ENCODE measurements at places on chromosomes 1 and 21. TPM values are rescaled to one million over a fixed set of nuclear protein-coding genes. Genes with fewer than 3 reads are reported as not detected.

DNA sequence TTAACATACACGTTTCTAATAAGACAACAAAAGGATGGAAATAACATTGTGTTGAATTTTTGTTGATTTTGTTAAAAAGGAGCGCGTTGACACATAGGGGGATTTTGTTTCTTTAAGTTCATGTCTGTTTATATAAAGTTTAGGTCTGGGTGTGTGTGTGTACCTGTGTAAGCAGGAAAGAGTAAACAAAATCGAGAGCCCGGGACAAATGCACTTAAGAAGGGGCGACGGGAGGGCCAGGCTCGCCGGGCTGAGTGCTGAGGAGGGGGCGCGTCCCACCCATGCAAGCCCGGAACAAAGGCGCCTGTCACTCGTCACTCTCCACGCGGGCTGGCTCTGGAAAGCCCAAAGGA is 28.8 kb upstream of the TRIM17 start:
- DNase-seq, result no peak

DNA sequence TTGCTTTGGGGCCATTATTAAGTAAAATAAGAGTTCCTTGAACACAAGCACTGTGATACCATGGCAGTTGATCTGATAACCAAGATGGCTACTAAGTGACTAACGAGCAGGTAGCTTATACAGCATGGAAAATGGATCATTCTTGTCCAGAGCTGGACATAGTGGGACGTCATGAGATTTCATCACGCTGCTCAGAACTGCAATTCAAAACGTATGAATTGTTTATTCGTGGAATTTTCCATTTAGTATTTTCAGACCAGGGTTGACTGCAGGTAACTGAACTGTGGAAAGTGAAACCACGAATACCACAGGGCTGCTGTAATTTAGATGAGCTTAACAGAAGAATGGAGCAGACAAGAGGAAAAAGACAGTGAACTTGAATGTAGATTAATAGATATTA is 38.9 kb downstream of the CCDC18 start:
- no peak for DNase-seq

- DNase-seq, result peak; percentile 77
Observed at GRCh38 chr1:210143465-210144062, 89.0 kb upstream of the SERTAD4 start.

DNA sequence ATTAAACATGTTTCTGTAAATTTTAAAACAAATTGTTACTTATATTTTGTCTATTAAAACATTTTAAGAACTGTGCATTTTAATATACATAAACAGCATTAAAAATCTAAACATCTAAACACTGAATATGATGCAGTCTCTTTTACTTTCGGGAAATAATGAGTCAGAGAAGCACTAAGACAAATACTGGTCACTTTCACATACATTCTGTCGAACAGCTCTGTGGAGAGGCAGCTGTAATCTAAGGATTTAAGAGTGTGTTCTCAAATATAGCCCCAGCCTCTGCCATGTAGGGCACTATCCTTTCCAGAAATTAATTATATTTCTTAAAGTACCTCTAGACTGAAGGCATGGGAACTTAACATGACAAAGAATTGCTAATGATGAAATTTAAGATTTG is 89.6 kb upstream of the PTGFR start:
- no peak for DNase-seq

- no peak for DNase-seq
Observed at GRCh38 chr1:15195420-15196052, 42.0 kb downstream of the TMEM51 start.

DNA sequence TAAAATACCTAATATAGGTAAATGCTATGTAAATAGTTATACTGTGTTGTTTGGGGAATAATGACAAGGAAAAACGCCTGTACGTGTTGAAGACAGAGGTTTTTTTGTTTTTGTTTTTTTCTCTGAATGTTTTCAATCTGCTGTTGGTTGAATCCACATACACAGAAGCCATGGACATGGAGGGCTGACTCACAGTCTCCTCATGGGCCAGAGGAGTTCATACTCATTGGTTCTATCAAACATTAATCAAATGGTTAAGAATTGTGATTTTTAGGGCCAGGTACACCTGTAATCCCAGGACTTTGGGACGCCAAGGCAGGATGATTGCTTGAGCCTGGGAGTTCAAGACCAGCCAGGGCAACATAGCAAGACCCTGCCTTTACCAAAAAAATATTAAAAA is 20.5 kb downstream of the MIER1 start:
- DNase-seq, result no peak

GRCh38 chr21:26846036-26846931 is 1.1 kb upstream of the ADAMTS1 start:
- DNase-seq, result no peak

DNA sequence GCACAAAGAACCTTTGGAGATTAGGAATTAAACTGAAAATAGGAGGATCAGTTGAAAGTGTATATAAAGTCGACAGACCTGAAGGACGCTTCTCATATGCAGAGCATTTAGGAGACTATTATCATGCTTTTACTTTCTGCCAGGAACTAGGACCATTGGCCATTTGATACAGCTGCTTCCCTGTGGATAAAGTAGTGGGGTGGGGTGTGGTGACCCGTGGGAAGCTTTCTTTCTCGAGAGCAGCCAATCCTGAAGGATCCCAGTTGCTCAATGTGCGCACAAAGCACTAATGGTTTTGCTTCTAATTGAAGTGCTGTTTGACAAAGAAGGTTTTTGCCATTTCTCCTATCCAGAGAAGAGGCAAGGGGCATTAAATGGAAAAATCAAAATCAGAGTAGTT is 14.9 kb upstream of the CD55 start:
- DNase-seq, result no peak

DNA sequence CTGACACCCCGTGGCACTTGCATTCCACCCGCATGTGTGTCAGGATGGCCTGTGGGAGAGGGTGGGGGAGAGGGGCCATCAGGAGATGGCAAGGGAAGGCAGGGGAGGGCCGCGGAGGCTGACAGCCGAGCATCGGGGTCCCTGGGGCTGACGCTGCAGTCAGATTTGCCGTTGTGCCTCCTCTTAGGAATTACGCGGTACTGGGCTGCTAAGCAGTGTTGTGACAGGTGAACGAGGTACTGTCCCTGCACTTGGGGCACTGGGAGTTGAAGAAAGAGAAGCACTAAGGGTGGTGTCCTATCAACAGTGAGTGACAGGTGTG is 22.5 kb downstream of the WNT4 start:
- no peak for DNase-seq

DNA sequence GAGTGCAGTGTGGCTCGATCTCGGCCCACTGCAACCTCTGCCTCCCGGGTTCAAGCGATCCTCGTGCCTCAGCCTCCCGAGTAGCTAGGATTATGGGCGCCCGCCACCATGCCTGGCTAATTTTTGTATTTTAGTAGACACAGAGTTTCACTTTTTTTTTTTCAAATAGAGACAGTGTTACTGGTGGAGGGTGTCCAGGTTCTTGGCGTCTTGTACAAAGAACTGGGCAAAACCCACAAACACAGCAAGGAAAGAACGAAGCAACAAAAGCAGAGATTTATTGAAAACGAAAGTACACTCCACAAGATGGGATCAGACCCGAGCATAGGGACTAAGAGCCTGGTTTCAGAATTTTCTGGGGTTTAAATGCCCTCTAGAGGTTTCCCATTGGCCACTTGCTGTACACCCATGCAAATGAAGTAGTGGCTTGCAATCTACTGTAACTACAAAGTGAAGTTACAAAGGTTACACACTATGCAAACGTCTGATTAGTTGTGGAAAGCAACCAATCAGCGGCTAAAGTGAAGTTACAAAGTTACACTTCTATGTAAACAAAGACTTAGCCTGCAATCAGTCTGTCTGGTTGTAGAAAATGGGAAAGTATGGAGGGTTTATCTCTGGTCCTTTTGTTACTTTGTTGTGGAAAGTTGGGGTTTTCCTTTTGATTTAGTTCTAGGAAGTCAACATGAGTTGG is 199.1 kb downstream of the DYRK1A start:
- no peak for DNase-seq

GRCh38 chr1:14850563-14850962 is 252.1 kb downstream of the KAZN start:
- no peak for DNase-seq

GRCh38 chr1:87220993-87221392 is 107.7 kb upstream of the LMO4 start:
- DNase-seq, result no peak

GRCh38 chr1:94514095-94514727 is 27.3 kb downstream of the F3 start:
- peak; percentile 49 for DNase-seq

GRCh38 chr1:41939194-41939593 is 20.5 kb upstream of the HIVEP3 start:
- no peak for DNase-seq

GRCh38 chr1:39690225-39690624 is 1.0 kb downstream of the HPCAL4 start:
- DNase-seq, result no peak

DNA sequence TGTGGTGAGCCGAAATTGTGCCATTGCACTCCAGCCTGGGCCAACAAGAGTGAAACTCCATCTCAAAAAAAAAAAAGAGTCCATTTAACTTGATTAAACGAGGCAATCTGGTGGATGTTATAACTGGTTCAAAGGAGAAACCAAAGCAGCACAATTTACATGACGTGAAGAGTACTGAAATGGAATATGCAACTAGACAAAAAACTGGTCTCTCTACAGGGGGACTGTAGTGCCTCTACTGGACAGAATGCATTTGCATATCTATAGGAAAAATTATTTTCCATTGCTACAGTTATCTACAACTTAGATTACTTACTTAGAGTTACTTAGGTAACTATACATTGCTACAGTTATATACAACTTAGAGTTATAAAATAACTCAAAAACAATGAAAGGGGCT is 2.7 kb upstream of the CAPN2 start:
- DNase-seq, result no peak

- DNase-seq, result peak; percentile 34
Observed at GRCh38 chr1:39981945-39982344, 27.0 kb downstream of the MFSD2A start.

DNA sequence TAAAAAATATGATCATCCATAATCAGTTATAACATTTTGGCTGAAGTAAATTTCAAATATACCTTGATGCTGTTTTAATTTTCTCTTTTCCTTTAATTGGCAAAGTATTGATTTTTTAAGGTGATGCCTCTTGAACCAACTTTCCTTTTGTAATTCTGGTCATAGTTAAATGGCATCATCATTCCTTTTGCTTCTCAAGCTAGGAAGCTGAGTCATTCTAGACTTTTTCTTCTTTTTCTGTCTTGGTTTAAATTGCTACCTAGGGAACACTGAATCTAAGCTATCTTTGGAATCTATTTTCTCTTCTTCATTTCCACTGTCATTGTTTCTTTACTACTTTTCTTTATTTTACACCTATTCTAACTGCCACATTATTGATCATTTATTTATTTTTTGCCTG is 162.7 kb downstream of the HMCN1 start:
- DNase-seq, result no peak

DNA sequence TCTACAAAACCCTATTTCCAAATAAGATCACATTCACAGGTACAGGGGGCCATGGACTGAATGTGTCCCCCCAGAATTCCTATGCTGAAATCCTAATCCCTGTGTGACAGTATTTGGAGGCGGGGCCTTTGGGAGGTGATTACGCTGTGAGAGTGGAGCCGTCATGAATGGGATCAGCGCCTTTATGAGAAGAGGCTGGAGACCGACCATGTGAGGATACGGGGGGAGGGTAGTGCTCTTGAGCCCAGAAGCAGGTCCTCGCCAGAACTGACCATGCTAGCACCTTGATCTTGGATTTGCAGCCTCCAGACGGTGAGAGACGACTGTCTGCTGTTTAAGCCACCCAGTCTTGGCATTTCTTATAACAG is 23.8 kb upstream of the KIF26B start:
- DNase-seq, result no peak

- no peak for DNase-seq
Observed at GRCh38 chr1:1835546-1835945, 55.3 kb downstream of the GNB1 start.

DNA sequence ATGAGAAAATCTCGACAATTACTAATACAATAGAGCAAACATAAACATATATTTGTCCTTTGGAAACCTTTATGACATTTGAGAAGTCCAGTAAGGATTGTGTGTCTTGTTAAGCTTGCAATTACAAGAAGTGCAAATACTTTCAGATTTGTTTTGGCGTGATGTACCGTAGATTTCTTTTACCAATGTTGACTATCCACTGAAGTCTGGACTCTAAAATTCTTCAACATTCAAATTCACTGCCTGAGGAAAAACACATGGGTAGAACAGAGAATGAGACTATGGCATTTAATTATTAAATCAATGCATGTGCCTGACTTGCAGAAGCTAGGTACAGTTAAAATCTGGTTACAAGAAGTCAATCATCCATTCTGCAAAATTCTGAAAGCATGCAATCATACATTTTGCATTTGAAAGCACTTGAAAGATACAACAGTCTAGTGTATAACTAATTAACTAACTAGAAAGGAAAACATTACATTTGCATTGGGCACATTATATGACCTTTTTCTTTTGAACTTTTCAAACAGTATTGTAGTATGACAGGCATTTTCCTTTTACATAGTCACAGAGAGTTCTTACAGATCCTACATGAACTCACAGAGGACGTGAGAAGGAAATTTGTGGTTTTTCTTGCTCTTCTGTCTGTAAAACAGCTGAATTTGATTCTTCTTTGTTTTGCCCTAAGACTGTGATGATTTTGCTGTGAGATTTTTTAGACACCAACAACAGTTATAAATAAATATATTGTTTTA is 511.1 kb upstream of the ADGRL4 start:
- no peak for DNase-seq

DNA sequence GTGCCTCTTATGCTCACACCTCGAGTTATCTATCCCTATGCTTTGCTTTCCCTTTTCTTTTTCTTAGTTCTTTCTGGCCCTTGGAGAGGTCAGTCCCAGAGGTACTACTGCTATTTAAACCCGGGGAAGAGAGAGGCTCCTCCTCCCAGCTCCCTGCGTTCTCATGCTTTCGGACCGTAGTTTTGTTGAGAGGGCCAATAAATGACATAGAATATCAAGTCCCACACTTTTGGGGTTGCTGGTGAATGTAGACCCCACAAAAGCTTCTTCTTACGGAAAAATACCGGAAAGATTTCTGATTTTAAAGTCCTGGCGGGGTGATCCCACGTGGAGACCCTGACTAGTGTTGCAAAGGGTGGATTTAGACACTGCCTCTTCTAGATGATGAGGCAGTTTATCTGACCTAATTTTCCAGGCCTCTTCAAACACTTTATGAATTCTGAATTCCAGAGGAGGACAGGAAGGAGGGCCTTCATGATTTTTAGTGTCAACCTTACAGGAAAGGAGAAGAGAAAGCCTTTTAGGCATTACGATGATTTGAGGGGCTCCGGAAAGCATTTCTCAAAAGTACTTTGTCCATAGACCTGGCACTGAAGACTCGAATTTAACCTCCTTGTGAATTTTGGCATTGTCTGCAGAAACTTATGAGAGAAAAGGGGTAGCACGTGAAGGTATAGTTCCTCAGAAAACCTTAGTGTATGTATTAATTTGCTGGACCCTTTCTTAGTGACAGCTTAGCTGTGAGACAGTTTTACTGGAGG is 694 bp downstream of the TMEM167B start:
- DNase-seq, result no peak

The OR2T11 gene
- total RNA-seq, result not detected

The PGD gene
- total RNA-seq, result 340 TPM

The TP73 gene
- 2.9 TPM for total RNA-seq

The CD53 gene
- 0.56 TPM for total RNA-seq

The MAP3K7CL gene
- not detected for total RNA-seq

The WARS2 gene
- 13.8 TPM for total RNA-seq

The LCE3D gene
- total RNA-seq, result not detected

The LCA5L gene
- 0.57 TPM for total RNA-seq

The TINAGL1 gene
- total RNA-seq, result 11.2 TPM

The RHOU gene
- total RNA-seq, result 3.5 TPM

The C1orf94 gene
- 5.8 TPM for total RNA-seq

The PWP2 gene
- 11.8 TPM for total RNA-seq

The C1orf53 gene
- total RNA-seq, result 0.56 TPM

The TMEM269 gene
- 0.35 TPM for total RNA-seq

The OR6K3 gene
- total RNA-seq, result not detected

The FPGT gene
- total RNA-seq, result 4.1 TPM

Data from H1 (cell line).